ENCODE measurements at places on chromosomes 2 and 18.

GRCh38 chr2:4930704-4931103 lies 761.5 kb upstream of the SOX11 start:
- no peak for DNase-seq

DNA sequence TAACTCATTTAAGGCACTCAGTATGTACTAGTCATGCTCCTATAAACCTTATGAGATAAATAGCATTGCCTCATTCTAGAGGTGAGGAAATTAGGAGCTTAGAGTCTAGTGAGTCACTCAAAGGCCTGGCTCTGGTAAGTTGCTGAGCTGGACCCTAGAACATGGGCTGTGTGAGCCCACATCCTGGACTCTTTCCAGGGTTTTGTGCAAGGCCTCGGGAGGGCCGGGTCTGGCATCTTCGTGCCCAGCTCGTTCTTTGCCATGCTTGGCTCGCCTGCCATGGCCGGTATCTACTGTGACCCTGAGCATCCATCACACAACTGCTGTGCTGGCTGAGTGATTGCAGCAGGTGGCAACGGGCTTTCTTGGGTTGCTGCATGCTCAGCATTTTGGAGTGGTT lies 168.0 kb downstream of the LPIN1 start:
- no peak for DNase-seq

DNA sequence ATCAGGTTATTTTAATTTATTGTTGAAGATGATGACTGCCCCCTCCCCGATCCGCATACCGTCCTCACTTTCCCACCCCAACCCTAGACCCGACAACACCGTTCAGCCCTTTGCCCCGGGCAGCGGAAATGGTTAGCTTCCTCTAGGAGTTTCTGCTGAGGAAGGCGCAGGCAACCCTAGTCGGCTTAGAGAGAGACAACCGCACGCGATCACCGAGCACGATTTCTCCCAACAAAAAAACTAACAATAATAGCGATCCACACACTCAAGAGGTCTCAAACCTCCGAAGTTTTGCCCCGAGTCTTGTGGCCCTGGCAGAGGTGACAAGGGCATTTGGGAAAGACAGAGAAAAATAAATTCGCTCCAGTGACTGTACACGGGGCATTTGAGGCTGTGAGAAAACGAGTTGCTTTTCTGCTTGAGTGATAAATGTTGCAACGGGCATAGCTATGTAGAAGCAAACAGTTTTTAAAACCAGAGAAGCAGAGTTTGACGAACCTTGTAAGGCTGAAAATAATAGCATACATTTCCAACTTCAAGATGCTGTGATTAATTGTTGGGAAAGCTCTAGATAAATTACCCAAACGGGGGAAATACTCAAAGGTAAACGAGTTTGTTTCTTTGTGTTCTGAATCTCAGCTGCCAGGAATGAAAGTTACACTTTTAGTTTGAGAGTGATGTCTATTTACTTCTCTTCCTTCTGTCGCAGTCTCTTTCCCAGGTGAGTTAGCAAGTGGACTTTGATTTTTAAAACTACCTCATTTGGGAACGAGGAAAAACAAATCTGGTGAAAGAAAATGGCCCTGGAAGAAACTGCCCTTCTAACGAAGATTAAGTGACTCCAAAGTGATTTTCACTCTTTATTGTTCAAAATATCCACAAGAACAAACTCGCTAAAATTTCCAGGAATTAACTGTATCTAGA lies 11.0 kb upstream of the SIX3 start:
- peak; percentile 17 for DNase-seq

DNA sequence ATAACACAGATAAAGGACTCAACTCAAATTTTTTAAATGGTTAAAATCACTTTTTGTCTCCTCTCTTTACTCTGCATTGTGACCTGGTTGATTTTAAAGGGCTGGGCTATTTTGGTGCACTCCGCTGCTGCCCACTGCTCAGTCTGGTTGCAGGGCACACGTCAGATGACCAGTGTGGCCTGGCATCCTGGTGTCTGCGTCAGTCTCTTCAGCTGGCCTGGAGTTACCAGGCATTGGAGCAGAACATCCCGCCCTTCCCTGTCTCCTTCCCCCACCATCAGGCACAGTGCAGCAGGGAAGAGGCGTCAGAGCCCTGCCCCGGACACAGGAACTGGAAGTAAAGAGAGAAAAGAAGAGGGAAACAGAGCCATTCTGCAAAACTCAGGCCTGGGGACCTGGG lies 8.9 kb downstream of the C1QL2 start:
- DNase-seq: no peak

DNA sequence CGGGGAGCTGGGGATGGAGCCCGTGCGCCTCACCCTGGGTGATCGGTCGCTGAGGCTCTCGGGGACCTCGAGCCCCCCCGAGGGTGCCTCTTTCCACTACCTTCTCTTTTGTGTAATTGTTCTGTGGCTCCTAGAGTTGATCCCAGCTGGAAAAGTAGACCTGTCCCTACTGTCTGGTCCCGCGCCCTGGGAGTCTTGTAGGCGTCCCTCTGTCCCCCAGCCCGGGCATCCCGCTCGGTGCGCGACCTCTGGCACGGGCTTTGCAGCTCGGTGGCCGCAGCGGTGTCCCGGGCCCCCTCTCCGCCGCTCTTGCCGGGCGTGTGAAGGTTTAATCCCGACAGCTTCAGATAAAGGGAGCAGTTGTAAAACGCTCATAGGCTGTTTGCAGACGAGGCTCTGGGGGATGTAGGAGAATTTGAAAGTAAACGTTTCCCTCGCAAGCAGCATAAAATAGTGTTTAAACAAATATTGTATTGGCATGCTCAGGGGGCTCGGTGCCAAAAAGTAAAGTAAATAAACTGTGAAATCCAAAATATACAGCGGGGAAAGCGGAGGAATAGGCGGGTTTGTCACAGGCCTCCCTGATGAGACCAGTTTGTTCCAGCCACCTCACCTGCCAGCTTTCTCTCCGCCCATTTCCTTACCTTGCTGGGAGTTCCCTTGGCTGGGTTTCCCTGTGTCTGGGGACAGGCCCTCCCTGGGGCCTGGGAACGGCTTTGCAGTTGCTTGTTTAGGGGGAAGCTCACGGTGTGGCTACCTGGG lies 1.9 kb downstream of the GLI2 start:
- DNase-seq: no peak

DNA sequence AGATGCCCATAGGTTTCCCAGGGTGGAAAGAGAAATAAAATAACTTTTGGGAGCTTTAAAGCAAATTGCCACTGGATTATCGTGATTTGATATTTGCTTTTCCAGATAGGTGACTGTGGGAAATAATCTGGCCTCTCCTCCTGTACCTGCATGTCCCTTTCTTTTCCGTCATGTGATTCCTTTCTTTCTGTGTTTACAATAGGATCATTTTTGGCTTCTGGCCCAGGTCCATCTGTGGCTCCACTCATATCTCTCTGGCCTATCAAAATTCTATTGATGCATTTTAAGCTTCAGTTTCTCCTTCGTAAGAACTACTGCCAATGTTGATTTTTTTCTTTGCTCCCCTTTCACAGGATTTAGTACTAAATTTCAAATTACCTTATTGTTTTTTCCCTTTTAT lies 153.6 kb downstream of the CCDC85A start:
- DNase-seq: no peak

DNA sequence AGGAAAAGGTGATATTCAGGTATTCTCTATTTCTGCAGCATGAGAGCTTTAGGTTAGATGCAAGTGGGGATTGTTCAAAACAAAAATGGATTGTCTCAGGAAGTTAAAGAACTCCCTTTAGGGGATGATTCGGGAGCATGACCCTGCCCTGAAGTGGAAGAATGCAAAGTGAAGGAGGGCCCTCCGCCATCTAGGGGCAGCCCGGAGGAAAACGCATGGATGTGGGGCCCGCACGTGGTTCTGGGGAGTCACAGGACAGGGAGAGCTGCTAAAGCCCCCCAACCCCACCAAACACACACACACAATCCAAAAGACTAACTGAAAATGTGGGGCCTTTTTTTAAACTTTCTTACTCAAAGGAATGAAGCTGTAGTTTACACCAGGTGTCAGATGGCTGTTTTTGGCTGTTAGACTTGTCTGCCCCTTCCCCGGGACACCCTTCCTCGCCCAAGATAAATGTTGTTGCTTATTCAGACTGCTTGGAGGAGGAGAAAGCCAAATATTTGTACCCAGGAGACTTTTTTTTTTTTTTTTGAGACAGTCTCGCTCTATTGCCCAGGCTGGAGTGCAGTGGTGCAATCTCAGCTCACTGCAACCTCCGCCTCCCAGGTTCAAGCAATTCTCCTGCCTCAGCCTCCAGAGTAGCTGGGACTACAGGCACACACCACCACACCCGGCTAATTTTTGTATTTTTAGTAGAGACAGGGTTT lies 78.8 kb downstream of the HNRNPLL start:
- no peak for DNase-seq

DNA sequence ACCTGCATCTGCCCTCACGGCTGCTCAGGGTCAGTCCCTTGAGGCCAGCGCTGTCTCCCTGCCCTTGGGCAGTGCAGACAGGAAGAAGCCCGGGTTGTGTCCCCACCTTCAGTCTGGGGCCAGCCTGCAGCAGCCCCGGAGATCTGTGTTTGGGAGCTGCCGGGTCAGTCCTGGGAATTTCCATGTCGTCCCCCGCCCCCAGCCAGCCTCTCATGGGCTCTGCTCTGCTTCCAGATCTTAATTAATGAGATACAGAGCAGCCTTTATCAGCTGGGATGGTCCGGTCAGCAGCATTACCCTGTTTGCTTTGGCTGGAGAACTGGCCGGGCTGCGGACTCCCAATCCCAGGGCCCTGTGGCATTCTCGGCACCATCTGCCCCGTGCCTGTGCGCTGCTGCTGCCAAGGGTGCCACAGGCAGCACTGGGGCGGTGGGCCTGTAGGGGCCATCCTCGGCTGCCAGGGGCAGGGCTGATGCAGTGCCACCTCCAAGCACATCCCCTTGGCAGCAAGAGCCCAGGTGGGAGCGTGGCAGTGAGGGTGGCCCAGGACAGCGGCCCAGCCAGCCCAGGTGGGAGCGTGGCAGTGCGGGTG lies 2.4 kb downstream of the BOK start:
- DNase-seq: no peak

DNA sequence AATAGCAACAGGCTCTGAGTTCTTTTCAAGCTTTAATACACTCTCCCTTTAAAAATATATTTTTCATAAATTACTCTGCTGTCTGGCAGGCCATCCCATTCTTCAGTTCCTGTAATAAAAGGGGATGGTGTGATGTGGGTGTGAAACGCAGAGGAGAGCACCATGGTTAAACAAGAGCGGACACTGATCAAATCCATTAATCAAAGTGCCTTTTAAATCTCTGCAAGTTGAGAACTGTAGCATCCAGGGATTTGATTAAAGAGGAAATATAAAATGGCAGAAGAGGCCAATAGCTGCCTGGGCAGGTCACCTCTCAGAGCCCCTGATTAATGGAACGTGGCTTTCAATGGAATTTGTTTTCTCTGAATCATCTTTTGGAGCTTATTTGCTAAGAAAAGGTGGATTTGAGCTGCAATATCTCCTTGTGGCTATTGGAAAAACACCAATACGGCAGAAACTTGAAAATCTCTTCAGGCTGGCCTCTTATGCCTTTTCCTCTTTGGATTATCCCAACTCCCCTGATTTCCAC lies 96.9 kb downstream of the ACTR3 start:
- no peak for DNase-seq

DNA sequence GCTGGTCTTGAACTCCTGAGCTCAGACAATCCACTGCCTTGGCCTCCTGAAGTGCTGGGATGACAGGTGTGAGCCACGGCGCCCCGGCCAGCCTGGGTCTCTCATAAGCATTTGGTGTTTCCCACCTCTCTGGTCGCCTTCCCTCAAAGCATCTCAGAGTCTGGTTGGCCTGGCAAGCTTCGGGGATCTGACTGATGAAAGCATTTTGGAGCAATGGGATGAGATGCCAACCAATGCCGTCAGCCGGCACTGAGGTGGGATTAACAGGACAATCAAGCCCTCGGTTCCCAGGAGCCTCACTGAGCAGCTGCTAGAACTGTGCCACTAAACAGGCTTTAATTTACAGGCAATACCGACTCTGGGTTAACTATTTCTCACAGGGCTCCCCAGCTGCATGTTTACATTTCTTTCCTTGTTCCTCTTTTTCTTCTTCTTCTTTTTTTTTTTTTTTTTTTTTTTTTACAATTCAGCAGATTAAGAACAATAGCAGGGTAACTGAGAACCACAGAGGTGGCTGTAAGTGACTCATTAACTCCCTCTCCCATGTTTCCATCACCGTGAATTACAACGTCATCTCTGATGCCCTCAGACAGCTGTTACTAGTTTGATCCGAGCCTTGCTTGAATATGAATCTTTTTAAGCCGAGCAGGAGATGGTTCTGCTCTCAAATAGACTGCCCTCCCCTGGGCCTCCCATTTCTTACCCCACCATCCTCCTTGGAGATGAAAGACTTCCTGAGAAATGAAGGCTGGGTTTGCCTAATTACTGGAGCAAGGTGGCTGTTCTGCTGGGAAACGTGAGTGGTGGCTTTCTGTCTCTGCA lies 37.9 kb downstream of the ODC1 start:
- DNase-seq: no peak

DNA sequence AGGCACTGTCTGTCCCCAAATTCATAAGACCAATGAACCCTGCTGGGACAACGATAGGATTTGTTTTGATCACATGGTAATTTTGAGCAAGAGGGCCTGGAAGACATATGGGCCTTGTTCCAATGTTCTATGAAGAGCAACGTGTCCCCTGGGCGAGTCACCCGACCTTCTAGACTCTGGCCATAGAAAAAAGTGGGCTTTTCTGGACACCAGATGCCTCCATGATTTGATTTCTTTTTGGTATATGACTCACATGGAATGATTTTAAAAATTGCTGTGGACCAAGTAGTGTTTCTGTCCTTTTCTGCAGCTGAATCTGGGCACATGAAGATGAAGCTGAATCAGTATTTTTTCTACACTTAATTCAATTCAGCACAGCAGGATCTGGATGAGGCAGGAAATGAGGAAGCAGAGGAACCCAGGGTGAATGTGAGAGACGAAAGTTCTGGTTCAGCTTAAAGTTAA lies 104.9 kb downstream of the CDC42EP3 start:
- no peak for DNase-seq

- no peak for DNase-seq
These were observed 30.2 kb downstream of the GLI2 start for GRCh38 chr2:120765678-120766469.

- no peak for DNase-seq
These were observed 70.0 kb upstream of the NDUFV2 start for GRCh38 chr18:9032519-9032918.

- DNase-seq: no peak
These were observed 36.0 kb downstream of the EPB41L3 start for GRCh38 chr18:5507756-5508155.

DNA sequence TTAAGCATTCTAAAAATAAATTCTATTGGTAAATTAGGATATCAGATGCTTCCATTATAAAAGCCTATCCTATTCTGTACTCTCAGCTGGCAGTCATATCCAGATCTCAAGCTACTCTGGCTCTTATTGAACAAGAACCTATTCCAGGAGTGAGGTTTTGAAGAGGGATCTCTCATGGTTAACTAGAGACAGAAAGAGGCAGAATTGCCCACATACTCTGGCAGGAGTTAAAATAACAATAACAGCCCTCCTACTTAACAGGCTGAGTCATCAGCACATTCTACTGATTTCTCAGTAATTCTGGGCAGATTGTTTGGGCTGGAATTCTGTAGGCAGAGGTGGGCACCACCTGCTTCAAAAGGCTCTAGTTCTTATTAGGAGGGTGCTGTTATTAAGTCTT lies 142.0 kb upstream of the UNC80 start:
- no peak for DNase-seq

- no peak for DNase-seq
These were observed 8.6 kb upstream of the ARMC9 start for GRCh38 chr2:231189571-231190495.
